ENCODE measurements at places on chromosomes 13 and 19.

DNA sequence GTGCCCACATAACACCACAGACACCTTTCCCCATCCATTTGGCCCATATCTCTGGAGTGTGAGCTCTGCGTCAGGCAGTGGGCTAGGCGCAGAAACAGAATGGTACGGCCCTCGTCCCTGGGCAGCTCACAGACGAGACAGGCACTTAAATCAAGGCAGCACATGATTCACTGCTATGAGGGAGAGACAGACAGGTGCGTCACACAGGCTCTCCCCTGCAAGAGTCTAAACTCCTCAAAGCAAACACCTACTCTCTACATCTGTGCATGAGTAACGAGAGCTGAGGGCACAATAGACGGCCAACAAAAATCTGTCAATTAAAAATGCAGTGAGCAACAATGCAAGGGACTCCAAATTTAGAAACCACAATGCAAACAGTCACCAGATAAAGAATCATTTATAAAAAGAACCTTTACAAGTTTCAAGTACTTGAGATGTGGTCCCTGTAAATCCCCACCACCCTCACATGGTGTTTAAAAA lies 348.9 kb downstream of the UQCRFS1 start:
- no peak for DNase-seq

DNA sequence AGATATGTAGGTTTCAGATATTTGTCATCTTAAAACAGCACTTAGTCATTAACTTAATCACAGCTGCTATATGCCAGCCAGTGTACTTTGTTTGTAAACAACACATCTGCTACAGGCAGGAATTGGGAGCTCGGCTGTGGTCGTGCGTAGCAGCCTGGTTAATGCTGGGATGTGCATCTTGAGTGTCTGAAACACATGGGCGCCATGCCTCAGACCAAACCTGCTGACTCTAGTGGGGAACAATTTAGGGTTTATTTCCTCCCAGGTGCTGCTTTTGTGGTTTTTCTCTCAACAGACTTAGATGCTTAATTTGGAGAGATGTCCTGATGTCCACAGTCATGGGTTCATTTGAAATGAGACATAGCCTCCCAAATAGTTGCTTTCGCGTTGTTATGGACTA lies 238.5 kb upstream of the TMTC4 start:
- DNase-seq = no peak

- DNase-seq = peak; percentile 17
These were observed 28.2 kb downstream of the KCNC3 start for GRCh38 chr19:50300814-50301606.

DNA sequence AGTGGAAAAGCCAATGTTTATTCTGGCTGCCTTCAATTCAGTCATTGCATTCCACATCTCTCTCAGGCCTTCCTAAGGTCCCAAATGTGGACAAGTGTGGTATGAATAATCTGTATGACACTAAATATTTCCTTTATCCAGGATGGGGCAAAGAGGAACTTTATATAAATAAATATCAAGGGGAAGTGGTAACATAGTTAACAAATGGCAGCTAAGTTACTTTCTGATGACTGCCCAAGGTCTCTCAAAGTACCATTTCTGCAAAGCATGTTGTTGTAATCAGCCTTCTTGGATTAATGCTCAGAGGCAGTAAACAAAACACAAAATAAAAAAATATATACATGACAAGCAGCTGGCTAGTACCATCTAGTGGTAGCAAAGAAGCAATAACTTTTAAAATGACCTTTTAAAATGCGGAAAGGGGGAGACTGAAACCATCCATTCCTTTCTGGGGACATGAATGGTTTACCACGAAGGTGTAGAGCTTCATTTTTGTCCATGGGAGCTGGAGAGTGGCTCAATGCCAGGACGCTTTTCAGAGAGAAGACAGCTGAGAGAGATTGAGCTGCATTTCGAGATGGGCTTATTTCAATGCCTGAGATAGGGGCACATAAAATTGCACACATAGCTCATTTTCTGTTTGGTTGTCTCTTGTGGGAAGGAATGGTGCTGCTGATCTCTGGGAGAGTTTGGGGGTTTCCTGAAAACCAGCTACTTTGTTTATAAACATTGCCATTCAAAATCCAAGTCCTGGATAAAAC lies 259.2 kb downstream of the RFC3 start:
- DNase-seq = no peak

- DNase-seq = no peak
These were observed 178.8 kb upstream of the RFC3 start for GRCh38 chr13:33639158-33639557.

GRCh38 chr13:88908961-88909441 lies 1237.8 kb downstream of the SLITRK5 start:
- DNase-seq = no peak

Measured in T-helper 2 cell treated with Interferon-gamma antibody and Interleukin-4, amounts not matched to agents 5 μg/mL and 100 μg/mL, for 36 hours (primary cell).